ENCODE measurements at places on chromosomes 2 and 18.

DNA sequence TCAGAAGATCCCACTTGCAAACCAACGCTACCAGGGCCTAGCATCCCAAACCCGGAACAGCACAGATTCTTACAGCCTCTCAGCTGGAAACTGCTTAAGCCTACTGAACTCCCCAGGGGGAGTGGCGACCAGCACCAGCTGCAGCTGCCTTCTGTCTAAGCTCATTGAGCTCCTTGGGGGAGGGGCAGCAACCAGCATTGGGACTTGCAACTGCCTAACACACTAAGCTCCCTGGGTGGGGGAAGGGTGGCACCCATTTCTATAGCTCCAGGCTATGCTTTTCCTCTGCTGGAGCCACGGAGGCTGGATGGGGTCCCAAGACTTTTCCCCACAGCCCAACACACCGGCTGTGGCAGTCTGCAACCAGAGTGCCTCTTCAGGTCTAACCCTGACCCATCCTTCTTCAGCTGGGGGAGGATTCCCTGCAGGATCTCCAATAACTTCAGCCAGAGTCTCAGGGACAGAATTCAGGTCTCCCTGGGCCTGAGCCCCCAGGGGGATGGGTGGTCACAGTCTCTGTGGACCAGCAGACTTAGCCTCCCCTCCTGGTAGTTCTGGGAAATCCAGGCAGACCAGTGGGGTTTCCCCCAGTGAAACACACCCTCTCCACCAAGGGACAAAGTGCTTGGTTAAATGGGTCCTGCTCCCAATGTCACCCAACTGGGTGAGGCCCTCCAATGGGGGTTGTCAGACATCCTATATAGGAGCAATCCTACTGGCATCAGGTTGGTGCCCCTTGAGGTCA, 45.9 kb upstream of the ITGA4 start:
- DNase-seq = peak; percentile 92

- DNase-seq = no peak
Measured at GRCh38 chr2:55148269-55148668, 83.8 kb downstream of the CLHC1 start.

DNA sequence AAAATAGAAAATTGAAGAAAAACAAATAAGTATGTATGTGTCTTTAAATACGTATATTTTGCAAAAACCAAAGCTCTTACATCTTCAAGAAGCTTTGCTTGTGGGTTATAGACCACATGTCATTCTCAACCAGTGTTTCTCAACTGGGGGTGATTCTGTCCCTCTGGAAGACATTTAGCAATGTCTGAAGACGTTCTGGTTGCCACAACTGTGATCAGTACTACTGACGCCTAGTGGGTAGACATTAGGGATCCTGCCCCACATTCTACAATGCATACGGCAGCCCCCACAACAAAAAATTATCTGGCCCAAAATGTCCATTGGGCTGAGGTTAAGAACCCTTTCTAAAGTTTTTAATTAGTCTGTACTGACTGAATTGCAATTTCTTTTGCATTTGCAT, 48.4 kb downstream of the UNC50 start:
- DNase-seq = no peak

GRCh38 chr2:18395555-18395954, 164.9 kb downstream of the RDH14 start:
- DNase-seq = no peak

GRCh38 chr2:223696719-223697118, 94.6 kb upstream of the SCG2 start:
- DNase-seq = no peak

DNA sequence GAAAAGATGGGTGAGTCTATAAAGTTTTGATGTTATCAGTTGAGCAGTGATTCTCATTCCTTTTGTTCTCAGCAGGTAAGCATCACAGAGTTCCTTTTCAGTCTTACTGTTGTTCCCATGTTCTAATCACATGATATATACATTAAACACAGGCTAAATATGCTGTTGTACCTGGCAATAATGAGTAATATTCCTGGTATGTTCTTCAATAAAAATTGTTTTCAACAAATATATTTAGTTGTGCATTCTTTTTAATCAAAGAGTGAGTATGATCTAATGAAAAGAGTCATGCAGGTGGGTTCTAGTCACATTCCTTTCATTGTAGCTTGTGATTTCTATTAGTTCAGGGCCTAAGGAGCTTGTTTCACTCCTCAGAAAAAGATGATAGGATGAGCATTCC, 288.3 kb upstream of the NETO1 start:
- no peak for DNase-seq

DNA sequence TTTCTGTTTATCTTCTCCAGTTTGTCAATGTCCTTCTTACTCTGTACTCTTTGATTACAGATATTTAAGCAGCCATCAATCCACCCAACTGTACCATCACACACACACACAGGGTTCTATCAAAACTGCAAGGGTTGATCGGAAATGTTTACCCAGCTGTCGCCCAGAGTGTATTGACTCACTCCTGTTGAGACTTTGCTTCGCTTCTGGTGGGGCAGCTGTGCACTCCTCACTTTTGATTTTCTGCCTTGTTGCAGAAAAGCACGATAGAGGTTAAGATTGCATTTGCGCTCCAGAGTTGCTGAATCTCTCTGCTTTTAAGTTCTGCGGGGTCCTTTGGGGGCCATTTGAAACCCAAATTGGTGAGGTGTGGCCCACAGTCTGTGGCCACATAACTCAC, 216.2 kb downstream of the SETBP1 start:
- DNase-seq = no peak

- DNase-seq = no peak
Measured at GRCh38 chr2:75098856-75099255, 100.5 kb downstream of the TACR1 start.

GRCh38 chr2:182061739-182062138, 76.1 kb downstream of the PPP1R1C start:
- DNase-seq = no peak

- DNase-seq = no peak
Measured at GRCh38 chr2:24667542-24667941, 125.6 kb downstream of the PTRHD1 start.

DNA sequence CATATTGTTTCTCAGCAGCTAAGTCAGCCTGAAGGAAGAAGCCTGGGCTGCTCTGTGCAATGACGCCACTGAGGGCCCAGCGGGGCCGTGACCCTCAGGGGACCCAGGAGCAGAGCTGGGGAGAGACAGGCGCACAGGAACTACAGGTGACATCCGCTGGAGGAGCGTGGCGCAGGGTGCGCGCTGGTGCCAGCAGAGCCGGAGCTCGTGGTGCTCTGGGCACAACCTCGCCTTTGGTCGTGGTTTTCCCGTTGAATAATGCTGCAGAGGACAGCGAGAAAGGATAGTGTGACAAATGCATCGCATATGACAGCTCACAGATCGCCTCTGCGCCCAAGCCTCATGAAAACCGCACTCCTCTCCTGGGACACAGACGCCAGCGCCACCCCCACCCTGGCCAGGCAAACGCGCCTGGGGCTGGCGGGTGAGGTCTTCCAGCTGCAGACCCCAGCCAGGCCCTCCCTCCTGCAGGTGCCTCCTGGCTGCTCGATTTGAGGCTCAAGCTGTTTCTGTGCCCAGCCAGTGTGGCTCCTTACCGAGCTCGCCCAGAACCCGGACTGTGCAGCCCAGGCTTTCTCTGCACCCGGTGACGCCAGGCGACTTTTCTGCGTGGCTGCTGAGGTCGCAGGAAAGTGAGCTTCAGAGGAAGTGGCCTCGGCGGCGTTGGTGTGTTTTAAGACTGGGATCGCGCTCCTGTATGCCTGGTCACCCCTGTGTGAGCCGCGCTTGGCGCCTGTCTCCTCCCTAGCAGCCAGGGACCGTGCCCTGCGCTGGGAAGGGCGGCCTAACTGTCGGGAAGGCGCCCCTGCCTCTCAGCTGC, 583.1 kb upstream of the HS6ST1 start:
- no peak for DNase-seq

GRCh38 chr2:232018181-232018580, 56.7 kb downstream of the DIS3L2 start:
- DNase-seq = no peak

GRCh38 chr2:117407746-117408145, 406.7 kb upstream of the DDX18 start:
- no peak for DNase-seq

GRCh38 chr2:155972916-155973315, 359.6 kb downstream of the NR4A2 start:
- DNase-seq = no peak

GRCh38 chr2:108370080-108370479, 7.7 kb upstream of the SULT1C4 start:
- DNase-seq = no peak

DNA sequence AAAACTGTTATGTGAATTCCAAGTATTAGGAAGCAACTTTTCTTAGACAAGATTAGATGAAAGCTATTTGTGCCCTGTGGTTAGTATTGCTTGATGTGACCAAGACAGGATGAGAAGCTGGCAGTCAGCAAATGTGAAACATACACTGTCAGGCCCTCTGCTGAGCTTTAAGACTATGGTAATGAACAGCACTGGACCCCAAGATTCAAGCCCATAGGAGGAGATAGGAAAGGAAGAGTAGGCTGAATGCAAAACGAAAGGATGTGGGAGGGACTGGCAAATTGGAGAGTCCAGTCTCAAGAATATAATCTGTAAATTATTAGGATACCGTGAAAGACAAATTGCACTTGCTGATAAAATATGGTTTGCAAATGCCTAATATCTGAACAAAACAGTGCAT, 16.4 kb downstream of the BZW1 start:
- no peak for DNase-seq

GRCh38 chr2:3210257-3210656, 167.4 kb downstream of the EIPR1 start:
- DNase-seq = no peak
